ENCODE measurements at places on chromosomes 6 and 20.

DNA sequence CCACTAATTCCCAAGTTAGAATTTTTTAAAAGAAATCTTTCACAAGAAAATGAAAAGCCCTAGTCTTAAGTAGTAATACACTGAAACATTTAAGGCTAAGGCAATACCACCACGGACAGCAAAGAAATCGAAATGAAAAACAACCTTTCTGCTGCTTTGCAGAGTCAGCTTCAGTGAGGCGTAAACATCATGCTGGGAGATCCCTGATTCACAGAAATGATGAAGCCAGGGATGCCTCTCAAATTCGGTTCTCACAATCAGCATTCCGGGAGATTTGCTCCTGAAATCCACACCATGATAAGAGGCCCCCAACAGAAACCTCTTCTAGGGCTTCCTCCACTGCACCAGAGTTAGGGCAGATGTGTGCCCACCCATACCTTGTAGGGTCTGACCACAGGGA is 18.6 kb downstream of the RRBP1 start:
- DNase-seq: peak; percentile 32

- no peak for DNase-seq
These were observed 87.2 kb downstream of the GINS1 start for GRCh38 chr20:25494506-25495188.

GRCh38 chr6:97440590-97441176 is 157.7 kb upstream of the MMS22L start:
- DNase-seq: peak; percentile 79

DNA sequence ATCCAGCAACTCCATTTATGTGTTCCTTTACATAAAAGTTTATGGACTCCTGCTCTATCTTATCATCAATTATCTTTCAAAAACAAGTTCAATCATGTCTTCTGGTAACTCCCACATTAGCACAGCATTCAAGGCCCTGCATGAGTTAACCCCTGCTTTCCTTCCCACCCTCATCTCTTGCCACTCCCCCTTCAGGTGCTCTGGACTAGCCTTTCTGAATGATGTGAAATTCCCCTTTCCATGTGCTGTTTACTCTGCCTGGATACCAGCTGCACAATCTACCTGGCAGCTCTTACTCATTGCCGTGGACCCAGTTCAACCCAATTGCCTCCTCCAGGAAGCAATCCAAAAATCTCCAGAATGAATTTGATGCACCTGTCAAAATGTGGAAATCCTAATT is 11.9 kb downstream of the ADGRF4 start:
- no peak for DNase-seq

DNA sequence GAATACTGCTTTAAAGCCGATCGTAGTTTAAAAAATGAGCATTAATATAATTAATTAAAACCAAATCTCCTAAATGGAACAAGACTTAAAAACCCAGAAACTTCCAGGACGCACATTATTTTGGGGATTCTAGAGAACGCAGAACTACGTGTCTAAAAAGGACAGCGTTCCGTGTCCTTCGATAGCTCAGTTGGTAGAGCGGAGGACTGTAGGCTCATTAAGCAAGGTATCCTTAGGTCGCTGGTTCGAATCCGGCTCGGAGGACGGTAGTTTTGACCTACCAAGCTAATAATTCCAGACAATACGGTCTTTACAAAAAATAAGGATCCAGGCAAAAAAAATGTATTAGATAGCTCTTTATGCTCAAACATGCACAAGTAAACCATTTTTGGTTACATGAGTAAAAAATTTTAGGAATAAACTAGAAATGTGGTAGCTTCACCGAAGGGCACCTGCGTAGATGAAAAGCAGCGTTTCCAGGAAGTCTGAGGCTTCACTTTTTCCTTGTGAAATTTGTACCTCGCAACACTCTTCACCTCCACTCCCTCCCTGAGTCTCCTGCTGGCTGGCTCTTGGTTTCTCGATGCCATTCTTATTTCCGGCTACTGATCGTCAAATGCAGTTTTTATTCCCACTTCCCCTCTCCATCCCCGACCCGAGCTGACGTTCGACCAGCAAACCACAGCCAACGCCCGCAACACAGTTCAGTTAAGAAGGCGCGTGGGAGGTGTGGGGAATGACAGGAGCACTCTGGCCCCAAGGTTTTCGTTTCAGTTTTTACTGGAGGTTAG is 19.6 kb upstream of the ABT1 start:
- peak; percentile 88 for DNase-seq

GRCh38 chr6:139764498-139764986 is 390.1 kb upstream of the CITED2 start:
- DNase-seq: no peak
